ENCODE measurements at places on chromosomes 12 and 14.

GRCh38 chr12:120830966-120831365 lies 73.2 kb downstream of the SPPL3 start:
- no peak for DNase-seq

- no peak for DNase-seq
Observed at GRCh38 chr14:92768795-92769194, 20.4 kb upstream of the LGMN start.

GRCh38 chr12:93336291-93336741 lies 41.4 kb upstream of the NUDT4 start:
- peak; percentile 18 for DNase-seq

GRCh38 chr12:95185854-95186253 lies 31.4 kb downstream of the FGD6 start:
- DNase-seq: no peak

- no peak for DNase-seq
Observed at GRCh38 chr12:20039562-20039961, 328.8 kb upstream of the PDE3A start.

DNA sequence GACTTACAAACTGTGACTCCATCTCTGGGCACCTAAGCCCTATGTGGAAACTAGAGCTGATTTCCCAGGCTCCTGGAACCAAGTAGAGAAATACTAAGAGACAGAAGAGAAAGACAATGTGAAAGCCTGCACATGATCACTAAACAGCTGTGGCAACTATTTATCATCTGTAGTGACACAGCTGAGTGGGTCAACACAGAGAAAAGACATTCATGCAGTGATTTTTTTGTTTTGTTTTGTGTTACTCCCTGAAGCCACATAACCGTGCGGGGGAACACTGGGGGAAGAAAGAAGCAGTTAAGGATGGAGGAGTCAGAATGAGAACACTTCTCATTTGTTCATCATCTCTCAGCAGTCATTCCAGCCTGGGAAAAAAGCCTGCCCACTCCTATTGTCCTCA lies 1.5 kb downstream of the PRR4 start:
- no peak for DNase-seq

- no peak for DNase-seq
Observed at GRCh38 chr14:23725528-23725927, 89.4 kb downstream of the DHRS2 start.

DNA sequence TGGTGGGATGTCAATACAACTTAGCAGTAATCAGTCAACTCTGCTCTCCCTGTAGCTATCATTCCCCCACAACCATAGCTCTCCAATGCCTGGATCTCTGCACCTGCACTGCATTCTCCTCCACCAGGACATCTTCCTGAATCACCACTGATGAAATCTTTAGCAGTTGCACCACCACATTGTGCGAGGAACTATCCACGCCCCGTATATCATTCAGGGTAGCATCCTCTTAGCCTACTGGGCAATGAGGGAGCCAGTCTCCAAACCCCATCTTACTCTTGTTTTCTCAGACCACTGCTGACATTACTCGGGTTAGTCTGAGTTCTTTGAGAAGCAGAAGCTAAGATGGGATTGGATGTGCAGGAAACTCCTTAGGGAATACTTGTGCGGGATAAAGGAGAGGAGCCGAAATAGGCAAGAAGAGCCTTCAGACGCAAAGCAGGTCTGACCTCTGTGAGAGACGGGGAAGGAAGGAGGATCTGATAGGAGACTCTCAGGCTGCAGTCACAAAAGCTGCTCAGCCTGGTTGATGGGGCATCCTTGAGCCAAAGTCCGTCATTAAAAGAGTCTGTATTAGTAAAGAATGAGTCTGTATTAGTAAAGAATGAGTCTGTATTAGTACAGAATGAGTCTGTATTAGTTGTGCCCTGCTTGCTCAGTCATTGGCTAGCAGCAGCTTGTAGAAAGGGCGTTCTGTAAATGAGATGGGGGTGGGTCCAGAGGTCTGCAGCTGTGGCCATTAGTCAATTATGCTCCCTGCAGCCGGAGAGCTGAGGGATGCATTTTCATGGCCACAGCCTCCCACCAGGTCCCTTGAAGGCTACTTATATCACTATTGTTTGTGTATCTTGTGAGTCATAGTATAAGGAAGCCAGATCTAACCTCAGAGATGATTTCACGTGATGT lies 49.6 kb upstream of the RASSF3 start:
- peak; percentile 82 for DNase-seq

GRCh38 chr14:97640031-97640430 lies 842.8 kb downstream of the VRK1 start:
- DNase-seq: no peak

DNA sequence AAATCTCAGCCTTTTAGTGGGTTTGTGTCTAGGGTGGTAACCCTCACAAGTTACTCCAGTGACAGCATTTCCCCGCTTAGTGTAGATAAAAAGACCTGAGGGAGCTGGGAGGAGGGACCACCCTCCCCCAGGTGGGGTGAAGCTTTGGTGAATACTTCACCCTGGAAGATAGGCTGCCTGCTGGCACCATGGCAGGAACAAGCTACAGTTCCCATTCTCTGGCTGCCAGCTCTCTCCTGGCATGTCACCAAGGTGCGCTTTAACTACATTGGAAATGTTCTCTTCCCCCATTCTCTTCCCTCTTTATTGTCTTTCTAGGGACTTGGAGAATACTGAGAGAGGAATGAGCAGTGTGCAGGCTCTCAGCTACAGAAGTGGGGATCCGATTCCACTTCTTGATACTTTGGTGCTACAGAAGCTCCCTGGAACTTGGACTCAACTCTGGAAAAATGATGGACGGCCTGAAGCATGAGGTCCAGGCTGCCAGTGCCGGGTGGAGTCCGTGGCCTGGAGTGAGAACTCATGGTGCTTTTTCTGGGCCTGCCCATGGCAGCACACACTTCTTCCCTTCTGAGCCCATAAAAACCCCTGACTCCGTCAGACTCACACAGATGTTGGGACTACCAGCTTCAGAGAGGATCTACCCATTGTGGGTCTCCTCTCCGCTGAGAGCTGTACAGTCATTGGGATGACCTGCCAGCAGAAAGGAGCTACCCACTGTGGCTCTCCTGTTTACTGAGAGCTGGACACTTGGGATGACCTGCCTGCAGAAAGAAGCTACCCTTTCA lies 198.0 kb downstream of the ADGRD1 start:
- DNase-seq: no peak

DNA sequence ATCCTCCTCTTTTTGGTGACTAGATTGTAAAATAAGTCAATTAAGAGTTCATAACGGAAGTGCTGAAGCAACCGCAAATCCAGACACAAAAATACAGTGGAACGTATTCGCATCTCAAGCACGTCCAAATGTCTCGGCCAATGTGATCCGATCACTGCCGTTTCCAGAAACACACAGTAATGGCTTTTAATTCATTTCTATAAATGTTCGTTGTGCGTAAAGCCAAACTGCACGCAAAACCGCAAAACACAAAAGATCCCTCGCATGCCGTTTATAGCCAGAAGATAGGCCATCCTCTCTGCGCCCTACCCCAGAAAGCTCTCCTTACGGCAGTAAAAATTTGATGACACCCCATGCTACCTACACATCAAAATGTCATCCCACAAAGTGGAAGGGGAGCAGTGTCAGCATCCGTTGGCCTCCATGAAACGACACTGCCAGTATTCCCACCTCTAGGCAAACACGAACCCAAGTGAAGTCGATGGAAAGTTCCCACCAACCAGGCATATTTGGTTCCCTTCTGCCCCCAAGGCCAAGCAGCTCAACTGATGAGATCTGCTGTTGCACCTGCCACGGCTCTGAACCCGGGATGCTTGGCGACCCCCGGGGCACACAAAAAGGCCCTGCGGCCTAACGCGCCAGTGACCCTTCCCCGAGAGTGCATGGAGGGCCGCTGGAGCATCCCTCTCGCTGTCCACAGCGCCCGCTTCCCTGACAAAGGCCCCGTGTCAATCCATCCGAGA lies 1.4 kb downstream of the HECTD4 start:
- peak; percentile 31 for DNase-seq

DNA sequence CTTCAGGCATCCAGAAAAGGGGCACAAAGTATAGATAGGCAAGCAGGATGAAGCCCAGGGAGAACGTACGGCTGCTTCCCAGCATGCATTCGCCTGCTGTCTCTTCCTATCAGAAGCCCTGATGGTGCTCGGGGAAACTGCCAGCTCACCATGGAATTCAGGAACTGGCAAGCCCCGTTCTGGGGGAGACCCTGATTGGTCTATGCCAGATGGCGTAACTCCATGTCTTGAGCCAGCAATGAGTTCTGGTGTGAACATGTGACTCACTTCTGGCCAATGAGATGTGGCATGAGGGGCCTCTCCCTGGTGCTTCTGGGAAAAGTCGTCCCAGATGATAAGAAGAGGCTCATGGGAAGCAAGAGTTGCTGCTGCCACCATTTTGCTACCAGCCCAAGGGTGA lies 270.8 kb downstream of the BCL11B start:
- no peak for DNase-seq

GRCh38 chr12:20426191-20426590 lies 57.9 kb downstream of the PDE3A start:
- DNase-seq: no peak

GRCh38 chr14:89959853-89960445 lies 4.2 kb downstream of the TDP1 start:
- no peak for DNase-seq

DNA sequence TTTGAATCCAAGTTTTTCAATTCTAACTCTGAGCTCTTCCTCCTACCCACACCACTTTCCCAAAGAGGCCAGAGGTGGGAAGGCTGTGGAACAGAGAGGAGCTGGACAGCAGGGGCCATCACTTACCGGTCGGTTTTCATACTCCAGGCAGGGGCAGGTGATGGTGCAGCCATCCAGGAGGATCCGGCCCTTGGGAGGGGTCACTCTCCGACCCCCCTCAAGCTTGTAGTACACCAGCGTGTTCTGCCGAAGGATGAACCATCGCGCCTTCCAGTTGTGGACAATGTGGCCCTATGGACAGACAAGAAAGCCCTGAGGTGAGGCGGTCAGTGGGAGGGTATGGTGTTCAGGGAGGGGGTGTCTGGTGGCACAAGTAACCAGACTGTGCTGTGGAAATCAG lies 14.4 kb downstream of the PLEK2 start:
- DNase-seq: no peak

DNA sequence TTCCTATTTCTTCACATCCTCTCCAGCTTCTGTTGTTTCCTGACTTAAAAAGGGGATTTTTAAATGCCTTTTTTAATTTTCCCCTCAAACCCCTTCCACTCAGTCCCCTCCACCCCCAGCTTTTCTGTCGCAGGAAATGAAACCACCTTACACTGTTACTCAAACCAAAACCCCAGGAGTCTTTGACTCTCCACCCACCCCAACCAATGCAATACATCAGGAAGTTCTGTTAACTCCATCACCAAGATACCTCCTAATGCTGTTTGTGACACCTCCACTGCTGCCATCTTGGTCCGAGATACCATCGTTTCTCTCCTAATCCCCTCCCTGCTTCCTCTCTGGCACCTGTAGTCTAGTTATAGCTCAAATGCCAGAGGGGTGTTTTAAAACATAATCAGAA lies 25.4 kb upstream of the CPM start:
- DNase-seq: no peak

DNA sequence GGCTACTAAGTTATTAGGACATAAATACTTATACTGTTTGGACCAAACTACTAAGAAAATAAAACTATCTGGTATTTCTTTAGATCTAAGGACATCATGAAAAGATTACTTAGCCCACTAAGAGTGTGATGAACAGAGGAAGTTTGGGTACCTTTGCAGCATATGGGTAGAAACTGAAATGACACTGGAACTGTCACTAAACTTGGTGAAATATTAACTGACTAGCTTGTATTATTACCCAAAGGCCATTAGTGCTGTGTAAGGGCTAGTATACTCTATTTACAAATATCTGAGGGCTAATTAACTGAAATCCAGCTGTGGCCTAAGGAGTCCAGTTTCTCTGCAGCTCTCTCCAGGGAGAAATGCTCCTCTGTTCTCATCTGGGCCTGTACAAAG lies 45.5 kb downstream of the PAWR start:
- DNase-seq: no peak

DNA sequence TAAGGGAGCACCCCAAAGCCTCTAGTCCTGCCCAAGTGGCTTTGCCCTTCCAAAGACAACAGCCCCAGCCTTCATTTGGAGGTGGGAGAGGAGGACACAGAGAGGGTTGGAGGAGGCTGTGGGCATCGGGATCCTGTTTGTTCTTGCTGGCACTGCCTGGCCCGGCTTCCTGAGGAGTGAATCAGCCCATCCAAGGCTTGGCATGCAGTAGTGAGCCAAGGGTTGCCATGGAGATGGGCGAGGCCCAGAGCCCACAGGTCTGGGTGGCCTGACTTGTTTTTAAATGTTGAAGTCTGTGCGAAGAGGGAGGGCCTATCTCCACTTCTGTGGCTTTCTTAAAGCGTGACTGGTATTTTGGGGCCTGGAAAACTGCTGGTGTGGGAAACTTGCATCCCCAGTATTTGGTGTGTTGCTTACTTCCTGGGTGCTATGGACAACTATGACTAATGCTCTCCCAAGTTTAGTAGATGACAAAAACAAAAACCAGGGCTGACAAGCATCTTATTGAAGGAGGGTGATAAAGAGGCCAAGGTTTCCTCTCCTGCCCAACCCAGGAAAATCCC lies 15.8 kb downstream of the CD9 start:
- DNase-seq: peak; percentile 93

DNA sequence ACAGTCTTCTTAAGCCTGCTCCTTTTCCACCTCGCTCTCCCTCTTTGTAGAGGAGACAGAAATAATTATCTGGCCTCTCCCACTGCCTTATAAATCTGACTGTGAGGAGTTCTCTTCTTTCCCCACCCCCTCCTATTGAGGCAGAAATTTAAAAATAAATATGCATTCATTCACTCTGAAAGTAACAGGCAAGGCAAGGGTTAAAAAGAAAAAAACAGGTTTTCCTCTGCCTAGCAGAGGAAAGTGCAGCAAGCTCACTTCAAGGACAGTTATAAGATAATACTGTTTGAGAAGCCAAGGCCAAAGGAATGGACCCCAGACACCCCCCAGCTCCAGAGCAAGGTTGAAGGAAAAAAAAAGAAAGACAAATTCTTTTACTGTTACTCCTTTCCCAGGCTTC lies 56.3 kb downstream of the DHRS2 start:
- DNase-seq: no peak

DNA sequence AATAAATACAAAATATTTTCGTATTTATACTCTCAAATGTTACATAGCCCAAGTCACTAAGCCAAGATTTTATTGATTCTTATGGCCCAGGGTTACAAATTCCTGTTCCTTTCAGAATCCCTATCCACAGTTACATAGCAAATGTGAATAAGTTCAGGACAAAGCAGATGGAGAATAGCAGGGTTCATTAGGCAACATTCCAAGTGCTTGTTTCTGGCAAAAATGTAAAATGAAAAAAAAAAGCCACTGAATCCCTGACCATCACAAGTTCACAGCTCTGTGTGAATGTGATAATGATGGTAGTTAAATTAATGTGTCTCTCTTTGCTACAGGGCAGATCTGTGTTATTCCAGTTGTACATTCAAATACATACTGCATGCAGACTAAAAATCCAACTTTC lies 74.6 kb downstream of the KCNC2 start:
- DNase-seq: no peak

- DNase-seq: no peak
Observed at GRCh38 chr12:46650688-46651087, 175.1 kb downstream of the SLC38A4 start.

GRCh38 chr14:102930753-102931579 lies 8.5 kb downstream of the AMN start:
- no peak for DNase-seq

Measured in hepatic stellate cell (primary cell).